Amniotic stem cell (primary cell): ENCODE measurements at places on chromosomes 1 and 21.

DNA sequence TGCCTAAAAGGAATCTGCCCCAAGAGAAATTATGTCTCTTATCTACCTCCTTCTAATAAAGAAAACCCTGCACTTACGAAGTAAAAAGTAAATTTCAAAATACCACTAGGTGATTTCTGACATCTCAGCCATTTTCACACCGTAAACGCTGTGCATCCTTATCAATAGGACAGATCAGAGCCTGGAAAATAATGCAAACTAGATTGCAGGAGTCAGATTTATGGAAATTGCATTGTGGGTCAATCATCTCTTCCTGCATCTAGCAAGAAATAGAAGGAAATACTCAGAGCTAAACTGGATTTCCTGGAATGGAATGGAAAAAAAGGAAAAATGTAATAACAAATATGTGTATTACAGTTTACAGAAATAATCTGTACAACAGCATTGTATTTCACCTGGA lies 114.3 kb upstream of the PLPPR4 start:
- DNase-seq, result no peak

DNA sequence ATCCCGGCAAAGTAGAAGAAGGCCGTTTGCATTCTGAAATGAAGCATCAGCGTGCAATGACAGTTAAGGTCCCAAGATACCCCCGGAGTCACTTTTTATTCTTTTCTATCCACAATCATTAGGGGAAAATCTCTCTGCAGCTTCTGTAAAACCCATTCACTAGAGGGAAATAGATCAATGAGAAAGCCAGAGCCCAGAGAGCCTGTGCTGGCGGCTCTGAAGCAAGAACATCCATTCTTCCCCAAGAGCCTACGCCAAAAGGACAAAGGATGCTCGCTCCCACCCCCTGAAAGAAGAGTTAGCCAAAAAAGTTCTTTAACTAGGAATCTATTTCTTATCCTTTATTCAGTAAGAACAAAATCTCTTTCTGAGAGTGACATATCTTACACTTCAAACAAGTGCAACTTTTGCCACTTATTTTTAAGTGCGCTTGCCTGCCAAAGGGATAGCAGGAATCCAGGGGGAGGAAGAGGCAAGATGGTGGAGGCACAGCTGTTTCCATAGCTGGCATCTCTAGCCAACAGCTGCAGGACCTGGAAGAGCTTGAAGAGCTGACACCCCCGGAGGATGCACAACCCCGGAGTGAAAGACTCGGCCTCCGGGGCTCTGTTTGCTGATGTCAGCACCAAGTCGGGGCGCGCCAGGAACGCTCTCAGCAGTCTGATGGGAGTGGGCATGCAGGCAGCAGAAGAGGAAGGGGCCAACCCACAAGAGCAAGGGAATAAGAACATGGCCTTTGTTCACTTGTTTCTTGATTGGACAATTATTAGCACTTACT lies 68.7 kb downstream of the KCNN3 start:
- DNase-seq, result no peak

- peak; percentile 59 for DNase-seq
These were observed 14.8 kb downstream of the IL6R start for GRCh38 chr1:154419620-154420571.

- DNase-seq, result no peak
These were observed 3.0 kb downstream of the LDLRAD2 start for GRCh38 chr1:21814981-21815582.
